ENCODE measurements at places on chromosomes 16 and 17.

- no peak for DNase-seq
Measured at GRCh38 chr16:88524973-88525662, 45.1 kb upstream of the ZC3H18 start.

DNA sequence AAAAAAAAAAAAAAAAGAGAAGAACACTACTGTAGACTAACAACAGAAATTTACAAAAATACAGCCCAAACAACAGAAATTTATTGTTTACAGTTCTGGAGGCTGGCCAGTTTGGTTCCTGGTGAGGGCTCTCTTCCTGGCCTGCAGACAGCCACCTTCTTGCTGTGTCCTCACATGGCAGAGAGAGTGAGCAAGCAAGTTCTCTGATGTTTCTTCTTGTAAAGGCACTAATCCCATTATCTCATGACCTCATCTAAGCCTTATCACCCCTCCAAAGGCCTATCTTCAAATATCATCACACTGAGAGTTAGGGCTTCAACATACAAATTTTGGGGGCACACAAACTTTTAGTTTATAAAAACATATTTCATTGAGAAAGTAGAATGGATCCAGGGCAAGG, 7.3 kb downstream of the ARSG start:
- no peak for DNase-seq

GRCh38 chr17:58273453-58274104, 7.2 kb downstream of the MPO start:
- DNase-seq: no peak

- no peak for DNase-seq
Measured at GRCh38 chr17:4690745-4691144, 13.2 kb downstream of the PELP1 start.

- DNase-seq: no peak
Measured at GRCh38 chr17:8012996-8013640, 10.7 kb downstream of the GUCY2D start.

DNA sequence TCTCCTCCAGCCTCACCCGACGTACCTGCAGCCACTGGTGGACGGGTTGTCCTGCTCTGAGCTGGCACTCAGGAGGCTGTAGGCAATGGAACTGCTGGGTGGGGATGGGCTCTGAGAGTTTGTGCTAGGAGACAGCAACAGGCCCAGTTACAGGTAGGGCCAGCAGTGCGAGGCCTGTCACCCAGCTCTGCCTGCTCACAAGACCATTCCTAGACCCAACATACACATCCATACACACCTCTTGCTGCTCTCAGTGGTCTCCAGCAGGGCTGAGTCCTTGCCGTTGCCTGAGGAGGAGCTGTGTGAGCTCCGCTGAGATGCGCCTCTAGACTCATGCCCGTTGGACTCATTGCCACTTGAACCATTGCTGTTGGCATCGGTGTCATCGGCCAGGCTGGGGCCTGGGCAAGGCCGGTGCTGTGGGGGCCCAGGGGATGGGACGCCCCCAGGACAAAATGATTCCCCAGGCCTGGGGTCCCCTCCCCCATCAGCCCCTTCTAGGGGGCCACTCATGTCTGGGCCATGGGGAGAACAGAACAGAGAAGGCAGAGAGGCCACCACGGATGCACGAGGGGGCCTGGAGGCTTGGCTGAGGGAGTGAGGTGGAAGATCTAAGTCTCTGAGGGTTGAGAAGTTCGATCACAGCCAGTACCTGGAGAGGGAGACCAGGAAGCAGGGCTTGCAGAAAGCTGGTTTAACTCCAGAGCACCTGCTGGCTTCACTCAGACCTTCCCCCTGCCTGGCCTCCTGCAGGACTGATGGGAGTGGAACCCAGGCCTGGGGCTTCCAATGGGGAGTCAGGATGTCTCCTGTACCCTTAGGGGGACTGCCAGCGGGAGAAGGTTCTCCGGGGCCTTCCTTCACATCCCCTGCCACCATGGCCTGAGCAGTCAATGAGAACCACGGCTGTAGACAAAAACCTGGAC, 1.7 kb downstream of the PER1 start:
- no peak for DNase-seq

DNA sequence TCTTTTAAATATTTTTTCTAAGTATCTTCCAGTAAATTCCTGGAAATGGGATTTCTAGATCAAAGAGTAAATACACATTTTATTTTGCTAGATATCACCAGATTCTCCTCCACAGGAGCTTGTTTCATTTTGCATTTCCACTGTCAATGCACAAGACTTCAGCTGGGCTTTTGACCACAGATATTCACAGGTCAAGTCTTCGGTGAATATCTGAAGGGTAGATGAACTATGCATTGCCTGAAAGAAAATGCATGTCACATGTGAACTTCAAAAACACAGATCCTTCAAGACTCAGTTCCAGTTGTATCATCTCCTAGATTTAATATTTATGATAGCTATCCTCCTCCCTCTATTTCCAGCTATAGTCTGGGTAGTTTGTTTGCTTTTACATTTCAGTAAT, 963.6 kb upstream of the GOT2 start:
- DNase-seq: no peak
